ENCODE measurements at places on chromosomes 7 and 10.

GRCh38 chr7:80135309-80136104 is 876 bp downstream of the GNAI1 start:
- DNase-seq = no peak

- DNase-seq = no peak
Measured at GRCh38 chr7:16648551-16648950, 2.6 kb downstream of the BZW2 start.

DNA sequence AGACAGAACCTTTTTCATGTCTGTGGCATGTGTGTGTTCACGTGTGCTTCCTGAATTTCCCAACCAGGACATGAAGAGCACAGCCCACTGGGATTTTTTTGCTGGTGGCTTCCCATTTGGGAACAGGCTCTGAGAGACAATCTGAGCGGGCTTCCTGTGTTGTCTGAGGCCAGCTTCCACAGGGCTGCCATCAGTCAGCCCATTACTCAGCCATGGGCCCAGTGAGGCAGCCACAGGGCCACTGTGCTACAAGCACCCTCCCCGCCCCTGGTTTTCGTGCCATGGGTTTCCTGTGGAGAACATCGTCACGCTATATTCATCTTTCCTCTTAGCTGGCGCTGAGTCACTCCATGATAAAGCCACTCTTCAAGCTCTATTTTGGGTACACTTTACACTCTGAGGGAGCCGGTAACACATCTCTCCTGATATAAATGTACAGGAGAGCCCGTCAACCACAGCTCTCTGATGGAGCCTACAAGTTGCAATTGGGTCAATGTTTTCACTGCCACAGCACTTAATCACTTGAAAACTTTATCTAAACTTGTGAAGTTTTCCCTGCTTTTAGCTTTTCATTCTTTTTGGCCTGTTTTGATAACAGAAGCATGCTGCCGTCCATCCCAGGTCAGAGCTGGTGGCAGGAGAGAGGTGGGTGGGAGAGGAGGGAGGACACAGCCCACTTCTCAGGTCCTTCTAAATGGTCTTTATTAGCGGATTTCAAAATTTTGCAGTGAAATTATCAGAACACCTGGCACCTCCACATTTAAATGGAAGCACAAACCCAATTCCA is 96.9 kb downstream of the HIPK2 start:
- DNase-seq = peak; percentile 73

GRCh38 chr10:16116404-16117304 is 256.3 kb upstream of the MINDY3 start:
- no peak for DNase-seq

GRCh38 chr7:1635401-1635800 is 34.7 kb upstream of the ELFN1 start:
- no peak for DNase-seq

GRCh38 chr10:131269776-131270460 is 41.6 kb downstream of the TCERG1L start:
- no peak for DNase-seq

DNA sequence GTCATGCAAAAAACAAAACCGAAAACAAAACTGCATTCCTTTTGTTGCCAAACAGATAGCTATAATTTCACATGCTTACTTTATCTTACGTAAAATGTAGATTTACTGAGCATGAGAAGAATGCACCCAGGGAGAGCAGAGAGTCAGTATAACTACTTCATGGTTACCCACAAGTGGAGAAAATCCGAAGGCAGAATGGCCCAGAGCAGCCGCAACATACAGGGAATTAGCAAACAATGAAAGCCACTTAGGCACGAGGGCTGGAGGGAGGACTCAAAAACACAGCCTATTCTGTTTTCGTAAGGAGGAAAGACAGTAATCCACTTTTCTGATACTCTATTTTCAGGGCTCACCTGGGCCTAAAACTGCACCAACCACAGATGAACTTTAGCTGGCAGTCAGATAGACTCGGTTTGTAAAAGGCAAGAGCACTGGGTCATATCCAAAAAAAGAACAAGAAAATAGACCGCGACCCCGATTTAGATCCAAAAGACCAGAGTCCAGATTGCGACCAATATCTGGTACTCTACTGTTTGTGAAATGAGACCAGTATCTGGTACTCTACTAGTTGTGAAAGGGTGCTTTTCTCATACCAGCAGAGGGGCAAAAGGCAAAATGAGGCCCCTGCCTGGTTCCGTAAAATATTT is 1.3 kb downstream of the ITPRIP start:
- no peak for DNase-seq

- DNase-seq = no peak
Measured at GRCh38 chr7:148173369-148173768, 417.2 kb upstream of the C7orf33 start.

DNA sequence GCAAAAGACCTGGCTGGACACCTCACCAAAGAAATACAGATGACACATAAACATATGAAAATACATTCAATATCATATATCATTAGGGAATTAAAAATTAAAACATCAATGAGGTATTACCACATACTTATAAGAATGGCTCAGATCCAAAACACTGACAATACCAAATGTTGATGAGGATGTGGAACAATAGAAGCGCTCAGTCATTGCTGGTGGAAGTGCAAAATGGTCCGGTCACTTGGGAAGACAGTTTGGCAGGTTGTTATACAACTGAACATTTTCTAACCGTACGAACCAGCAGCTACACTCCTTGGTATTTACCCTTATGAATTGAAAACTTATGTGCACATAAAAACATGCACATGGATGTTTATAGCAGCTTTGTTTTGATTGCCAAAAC is 38.5 kb downstream of the ZMYND11 start:
- DNase-seq = no peak

- no peak for DNase-seq
Measured at GRCh38 chr7:74407958-74408357, 45.7 kb upstream of the GTF2IRD1 start.

DNA sequence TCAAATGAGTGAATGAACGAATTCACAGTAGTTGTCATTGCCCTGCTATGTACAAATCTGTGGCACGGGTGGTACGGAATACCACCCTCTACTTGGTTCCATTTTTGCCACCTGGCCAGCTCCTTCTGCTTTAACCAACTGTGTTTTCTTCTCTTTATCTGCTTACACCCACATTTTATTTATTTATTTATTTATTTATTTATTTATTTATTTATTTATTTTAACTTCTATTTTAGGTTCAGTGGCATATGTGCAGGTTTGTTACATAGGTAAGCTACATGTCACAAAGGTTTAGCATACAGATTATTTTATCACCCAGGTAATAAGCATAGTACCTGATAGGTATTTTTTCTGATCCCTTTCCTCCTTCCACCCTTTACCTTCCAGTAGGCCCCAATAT is 42.2 kb upstream of the CAPZA2 start:
- DNase-seq = no peak

DNA sequence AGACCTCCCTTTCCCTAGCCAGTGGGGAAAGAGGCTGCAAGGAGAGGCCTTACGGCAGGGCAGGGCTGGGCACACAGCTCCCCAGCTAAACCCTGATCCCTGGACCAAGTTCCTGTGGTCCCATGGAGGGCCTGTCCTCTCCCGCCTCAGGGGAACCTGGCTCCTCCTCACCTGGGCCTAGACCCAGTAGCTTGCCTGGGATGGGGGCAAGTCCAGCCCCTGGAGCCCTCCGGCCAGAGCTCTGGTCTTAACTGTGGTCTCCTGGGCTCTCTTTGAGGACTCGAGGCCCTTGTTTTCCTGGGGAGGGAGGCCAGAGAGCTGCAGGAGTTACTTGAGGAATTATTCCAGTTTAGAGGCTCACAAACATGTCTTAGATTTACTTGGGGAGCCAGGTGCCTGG is 1.5 kb downstream of the ZP3 start:
- no peak for DNase-seq

GRCh38 chr10:71338728-71339495 is 19.9 kb downstream of the SLC29A3 start:
- no peak for DNase-seq

DNA sequence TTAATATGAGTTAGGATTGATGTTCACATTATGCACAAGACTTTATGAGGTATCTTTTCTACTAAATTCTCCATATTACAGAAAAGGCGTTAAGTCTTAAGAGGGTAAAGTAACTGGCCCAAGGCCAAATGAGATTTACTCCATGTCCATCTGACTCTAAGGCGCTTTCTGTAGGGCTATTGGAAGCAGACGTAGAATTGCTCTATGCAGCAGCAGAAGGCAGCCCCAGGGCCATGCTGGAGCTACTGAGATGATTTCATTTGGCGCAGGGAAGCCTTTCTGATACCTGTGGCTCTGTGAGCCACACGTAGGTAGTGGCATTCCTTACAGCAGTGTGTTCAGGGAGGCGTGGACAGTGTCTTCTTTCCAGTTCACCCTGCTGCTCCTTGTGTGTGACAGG is 133.1 kb downstream of the SH2D4B start:
- DNase-seq = no peak

DNA sequence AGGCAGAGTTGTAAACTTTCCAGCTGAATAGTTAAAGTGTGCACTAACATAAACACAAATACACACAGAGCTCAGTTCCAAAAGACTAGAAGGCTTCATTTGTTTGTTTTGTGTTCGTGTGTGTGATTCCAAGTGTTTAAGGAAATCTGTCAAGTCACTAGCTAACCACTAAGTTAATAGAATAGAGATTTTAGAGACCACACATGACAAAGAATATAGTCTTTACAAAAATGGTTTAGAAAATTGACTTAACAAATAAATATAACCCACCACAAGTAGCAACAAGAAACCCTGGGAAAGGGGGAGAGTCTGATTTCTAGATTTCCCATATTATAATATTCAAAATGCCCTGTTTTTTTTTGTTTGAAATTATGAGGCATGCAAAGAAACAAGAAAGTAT is 209.4 kb downstream of the FZD1 start:
- DNase-seq = no peak

GRCh38 chr7:110733221-110733620 is 357.7 kb upstream of the LRRN3 start:
- no peak for DNase-seq

DNA sequence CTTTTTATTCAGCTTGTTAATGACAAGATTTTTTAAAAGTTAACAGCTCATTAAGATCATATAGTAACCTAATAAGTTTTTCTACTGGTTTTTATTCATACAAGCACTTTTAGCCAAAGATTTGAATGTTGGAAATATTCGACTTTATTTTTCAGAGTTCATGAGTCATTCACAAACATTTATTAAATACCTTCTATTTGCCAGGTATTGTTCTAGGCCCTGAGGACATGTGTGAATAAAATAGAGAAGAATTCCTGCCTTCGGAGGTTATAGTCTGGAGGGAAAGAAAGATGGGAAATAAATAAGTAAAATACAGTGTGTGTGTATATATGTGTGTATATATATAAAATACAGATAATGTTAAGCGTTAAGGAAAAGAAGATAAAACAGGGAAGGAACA is 31.5 kb downstream of the BTAF1 start:
- DNase-seq = no peak

- no peak for DNase-seq
Measured at GRCh38 chr10:27701938-27702537, 43.6 kb downstream of the MKX start.

DNA sequence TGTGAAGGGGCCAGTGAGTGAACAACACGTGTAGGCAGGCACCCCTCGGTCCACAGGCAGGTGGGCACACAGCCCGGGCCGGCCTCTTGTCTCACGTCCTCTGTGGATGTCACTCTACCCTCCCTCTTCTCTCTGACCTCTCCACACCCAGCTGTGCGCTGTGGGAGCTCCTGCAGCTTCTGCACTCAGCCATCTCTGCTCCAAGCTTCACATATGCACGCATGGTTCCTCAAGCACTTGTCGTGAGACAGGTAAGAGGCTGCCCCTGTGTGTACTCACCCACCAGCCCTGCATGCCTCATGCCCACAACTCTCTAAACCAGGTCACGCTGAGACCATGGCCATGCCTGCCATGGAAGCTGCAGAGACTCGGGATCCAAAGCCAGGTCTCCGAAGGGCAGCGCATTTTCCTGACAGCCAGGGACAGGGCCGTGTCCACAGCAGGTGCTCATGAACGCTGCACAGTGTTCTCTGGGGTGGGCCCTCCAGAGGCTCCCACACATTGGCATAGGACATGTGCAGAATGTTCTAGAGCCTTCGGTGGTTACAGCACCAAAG is 477.5 kb downstream of the PTPRN2 start:
- DNase-seq = no peak

- no peak for DNase-seq
Measured at GRCh38 chr7:157366722-157367121, 29.9 kb downstream of the DNAJB6 start.

- no peak for DNase-seq
Measured at GRCh38 chr7:150931199-150931869, 46.8 kb downstream of the KCNH2 start.

DNA sequence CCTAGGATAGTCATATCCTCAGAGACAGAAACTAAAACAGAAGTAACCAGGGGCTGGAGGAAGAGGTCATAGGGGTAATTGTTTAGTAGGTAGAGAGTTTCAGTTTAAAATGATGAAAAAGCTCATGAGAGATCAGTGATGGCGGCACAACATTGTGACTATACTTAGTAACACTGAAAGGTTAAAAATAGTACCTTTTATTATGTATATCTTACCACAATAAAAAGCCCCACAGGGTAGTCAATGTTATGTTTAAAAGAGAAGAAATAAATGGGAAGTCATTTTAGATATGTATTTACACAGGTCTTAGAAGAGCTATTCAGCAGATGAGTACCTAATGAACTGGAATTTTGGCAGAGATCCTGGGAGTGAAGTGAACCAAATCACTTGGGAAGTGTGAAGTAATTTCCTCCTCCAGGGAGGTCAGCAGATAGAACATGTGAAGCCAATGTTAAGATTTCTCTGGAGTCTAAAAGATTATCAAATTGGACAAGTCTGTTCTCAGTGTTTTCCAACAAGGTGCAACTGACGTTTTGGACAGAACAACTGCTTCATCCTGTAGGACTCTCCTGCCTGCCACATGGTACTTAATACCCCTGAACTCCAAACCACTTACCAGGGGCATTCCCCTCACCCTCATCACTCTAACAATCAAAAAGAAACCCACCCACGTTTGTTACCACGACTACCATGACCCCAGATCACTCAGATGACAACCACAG is 6.4 kb downstream of the CDCA7L start:
- no peak for DNase-seq

GRCh38 chr10:43667317-43667731 is 18.6 kb upstream of the ZNF32 start:
- DNase-seq = no peak

DNA sequence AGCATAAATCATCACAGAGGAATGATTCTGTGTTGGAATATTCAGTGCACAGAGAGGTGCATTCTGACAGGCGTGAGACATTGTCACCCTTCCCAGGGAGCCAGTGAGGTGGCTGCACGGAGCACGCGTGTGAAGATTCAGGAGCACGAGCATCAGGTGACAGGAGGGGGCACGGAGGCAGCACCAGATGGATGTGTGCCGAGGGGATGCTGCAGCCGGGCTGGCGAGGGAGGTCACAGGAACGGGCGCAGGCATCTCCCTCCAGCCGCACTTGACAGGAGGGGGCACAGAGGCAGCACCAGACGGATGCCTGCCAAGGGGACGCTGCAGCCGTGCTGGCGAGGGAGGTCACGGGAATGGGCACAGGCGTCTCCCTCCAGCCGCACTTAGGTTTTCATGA is 66.5 kb downstream of the DIP2C start:
- DNase-seq = peak; percentile 42

GRCh38 chr10:70965566-70965965 is 77.2 kb upstream of the PCBD1 start:
- no peak for DNase-seq

- no peak for DNase-seq
Measured at GRCh38 chr7:70591643-70592042, 540.3 kb upstream of the GALNT17 start.

- no peak for DNase-seq
Measured at GRCh38 chr10:117007080-117007479, 2.1 kb upstream of the SHTN1 start.

All from lower lobe of right lung (tissue), 2 donors.